Neuronal stem cell (in vitro differentiated cells): ENCODE measurements at places on chromosomes 7 and 10.

- DNase-seq = no peak
These were observed 28.7 kb downstream of the IKZF1 start for GRCh38 chr7:50333221-50333651.

GRCh38 chr7:88628363-88629085 lies 131.0 kb upstream of the ZNF804B start:
- DNase-seq = no peak

DNA sequence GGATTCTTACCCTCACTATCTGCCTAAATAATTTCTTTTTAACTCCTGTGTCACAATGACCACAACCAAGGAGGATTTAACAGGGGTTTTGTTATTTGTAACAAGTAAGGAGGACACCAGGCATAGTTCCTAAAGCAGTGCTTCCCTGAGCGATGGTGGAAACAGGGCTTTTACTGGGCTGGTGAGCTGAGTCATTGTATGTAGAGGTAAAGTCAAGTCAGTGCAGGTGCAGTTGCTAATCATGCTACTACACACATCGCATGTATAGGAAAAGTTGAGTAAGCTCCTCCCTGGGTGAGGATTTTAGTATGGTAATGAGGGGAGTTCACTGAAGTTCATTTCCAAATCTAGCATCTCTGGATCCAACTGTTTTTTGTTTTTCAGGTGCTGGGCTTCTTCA lies 22.9 kb upstream of the ABCA13 start:
- no peak for DNase-seq

DNA sequence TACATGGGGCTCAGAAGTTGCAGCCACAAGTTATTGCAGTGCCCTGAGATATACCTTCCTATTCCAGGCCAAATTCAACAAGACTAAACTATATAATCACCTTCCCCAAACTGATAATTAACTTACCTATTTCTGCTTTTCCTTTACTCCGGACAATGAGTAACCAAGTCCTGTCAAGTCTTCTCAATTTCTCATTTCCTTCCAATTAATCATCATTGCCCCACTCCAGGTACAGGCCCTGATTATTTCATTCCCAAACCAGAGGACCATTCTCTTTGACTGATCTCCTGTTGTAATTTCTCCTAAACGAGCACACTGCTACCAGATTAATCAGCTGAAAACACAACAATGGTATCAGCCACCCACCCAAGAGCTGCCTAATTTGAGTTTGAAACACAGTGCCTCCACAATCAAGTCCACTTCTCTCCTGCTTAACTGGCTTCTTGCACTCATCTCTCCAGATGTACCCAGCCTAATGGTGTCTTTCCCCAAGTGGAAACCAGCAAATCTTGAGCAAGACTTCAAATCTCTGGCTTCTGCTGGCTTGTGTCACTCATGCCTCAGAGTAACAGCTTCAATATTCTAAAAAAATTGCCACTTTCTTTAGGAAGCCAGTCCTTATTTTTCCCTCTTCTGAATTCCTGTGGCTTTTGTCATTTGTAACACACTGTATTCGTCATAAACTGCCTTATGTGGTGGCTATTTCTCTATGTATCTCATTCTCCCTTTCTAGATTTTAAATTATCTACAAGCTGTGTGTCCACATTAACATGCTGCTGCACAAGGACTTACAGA lies 89.1 kb downstream of the CDK6 start:
- DNase-seq = no peak

DNA sequence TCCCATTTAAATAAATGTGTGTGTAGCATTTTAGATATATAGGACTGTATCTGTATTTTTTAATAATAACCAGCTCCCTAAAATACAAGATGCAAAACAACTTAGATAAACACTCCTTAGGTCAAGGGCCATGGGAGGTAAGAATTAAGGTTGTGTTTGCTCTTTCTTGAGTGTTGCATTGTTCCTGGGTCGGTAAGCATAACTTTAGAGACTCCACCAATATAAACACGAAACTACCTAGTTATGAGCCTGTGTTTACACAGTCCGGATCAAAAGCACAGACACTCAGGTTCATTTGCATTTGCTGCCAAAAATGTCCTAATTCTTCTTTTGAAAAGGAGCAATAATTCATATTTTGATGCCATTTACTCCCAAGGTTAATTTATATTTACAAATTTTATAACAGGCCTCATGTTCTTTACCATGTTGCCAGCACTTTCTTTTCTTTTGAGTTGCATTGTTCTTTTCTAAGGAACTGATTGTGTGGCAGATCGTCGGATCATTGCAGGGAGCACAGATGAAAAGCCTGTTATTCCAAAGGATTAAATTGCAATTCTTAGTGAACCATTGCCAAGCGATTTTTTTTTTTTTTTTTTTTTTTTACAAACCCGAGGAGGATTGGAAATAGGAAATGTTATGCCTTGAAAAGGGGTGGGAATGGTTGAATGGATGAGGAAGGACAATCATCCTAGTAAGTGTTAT lies 45.8 kb upstream of the GLCCI1 start:
- no peak for DNase-seq

- no peak for DNase-seq
These were observed 26.9 kb upstream of the BPGM start for GRCh38 chr7:134619627-134620331.

DNA sequence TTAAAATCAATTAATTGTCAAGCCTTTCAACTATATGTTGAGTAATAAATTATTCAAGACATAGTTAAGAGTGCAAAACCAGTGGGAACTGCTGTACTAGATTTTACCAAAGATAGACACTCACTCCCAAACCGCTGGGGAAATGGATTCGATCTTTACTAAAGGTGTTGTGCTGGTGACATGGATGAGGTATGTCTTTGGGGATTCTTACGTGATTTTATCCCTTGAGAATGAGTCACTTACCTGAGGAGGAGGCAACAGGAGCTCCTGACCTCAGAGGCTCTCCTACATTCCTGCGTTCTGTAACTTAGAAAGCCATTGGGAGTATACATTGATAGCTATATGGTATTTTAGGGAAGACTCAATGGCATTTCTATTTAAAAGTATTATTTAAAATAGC lies 165.5 kb downstream of the PKD1L1 start:
- no peak for DNase-seq

- DNase-seq = no peak
These were observed 3.3 kb upstream of the ZNF746 start for GRCh38 chr7:149500910-149501309.

DNA sequence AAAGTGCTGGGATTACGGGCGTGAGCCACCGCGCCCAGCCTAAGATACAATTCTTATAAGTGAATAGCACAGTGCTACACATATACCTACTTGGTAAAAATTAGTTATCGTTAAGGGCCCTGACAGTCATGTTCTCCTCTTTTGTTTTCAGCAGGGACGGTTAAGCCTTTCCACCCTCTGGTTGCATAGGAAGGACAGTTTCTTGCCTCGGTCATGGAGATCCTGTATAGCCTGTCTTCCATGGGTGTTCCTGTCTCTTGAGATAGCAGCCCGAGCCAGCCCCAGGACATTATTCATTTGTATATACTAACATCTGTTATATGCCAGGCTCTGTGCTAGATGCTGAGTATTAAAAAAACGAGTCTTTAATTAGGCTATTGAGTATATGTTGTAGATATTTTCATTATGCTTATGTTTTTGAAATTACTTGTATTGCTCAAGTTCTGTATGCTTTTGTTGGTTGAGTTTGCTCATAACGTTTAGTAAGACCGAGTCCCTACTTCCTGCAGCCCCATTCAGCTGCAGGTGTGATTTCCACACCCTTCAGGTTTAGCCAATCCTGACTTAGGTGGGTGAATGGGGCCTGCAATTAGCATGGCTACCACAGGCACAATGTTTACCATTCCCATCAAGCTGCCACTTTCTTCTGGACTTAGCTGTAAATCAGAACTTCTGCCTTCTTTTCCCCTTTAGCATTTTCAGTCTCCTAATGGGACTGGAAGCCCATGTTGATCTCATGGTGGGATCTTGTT lies 24.8 kb downstream of the CCSER2 start:
- DNase-seq = no peak

GRCh38 chr10:4006858-4007257 lies 221.8 kb upstream of the KLF6 start:
- no peak for DNase-seq

DNA sequence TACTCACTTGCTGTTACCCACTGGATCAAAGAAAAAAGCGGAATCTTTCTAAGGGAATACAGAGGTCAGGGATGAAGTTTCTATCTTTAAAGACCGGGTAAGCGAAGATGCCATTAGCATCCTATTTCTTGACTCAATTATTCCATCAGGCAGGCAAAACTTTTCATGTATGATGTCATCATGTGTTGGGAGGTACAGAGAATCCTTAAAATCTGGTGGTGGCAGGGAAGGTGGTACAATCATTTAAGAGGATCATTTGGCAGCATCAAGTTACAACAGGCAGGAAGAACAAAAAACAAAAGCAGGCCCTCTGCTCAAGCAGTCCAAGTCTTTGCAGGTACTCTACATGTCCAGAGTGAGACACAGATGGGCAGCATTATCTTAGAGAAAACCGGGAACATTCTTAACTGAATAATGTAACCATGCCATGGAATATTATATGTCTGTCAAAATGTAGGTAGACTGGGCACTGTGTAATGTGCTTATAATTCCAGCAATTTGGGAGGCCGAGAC lies 3.8 kb downstream of the URGCP start:
- no peak for DNase-seq

DNA sequence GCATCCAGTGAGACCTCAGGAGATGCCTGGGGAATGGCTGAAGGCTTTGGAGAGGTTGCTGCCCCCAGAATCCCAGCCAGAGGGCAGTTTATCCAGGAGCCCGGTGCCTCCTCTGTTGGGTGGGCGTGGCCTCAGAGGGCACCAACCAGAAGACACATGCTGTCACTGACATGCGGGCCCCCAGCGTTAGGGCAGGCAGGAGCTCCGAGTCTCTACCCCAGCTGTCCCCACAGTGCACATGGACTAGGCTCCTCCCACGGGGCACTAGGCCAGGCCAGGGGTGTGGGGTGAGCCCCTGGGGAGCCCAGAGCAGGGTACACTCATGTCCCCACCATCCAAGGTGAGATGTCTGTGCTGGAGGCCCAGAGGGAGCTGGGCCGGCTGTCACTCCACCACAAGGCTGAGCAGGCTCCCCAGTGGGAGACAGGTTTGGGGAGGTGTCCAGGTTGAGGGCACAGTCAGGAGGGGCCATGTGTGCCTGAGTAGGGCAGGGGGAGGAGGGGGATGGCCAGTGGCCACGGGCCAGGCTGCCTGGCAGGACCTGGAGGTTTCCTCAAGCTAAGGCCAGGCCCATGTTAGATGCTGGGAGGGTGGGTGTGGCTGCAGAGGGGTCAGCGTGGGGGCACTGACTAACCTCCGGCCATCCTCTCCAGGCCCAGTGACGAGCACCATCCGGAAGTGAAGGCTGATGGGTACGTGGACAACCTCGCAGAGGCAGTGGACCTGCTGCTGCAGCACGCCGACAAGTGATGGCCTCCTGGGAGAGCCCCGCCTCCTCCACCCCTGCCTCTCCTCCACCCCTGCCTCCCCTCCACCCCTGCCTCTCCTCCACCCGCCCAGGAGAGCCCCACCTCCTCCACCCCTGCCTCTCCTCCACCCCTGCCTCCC lies 131.3 kb downstream of the FAM53B start:
- DNase-seq = no peak

DNA sequence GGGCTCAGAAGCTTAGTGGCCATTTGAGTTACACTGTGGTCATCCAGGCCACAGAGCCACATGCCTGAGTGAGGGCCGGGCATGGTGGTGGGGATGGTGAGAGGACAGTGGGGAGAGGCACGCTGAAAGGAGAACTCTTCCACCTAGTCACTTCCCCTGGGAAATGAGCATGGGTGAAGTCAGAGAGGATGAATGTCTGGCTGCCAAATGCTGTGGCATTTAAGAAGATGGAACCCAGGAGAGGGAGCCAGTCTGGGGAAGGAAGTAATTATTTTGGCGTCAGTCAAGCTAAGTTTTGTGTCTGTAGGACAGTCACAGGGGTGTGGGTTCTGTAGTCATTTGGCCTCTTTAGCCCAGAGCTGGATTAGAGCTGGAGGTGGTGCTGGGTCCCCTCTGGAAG lies 86.0 kb upstream of the PODXL start:
- no peak for DNase-seq

- DNase-seq = no peak
These were observed 111.9 kb upstream of the FAM20C start for GRCh38 chr7:80259-81067.

GRCh38 chr10:104641937-104642657 lies 1.0 kb downstream of the SORCS3 start:
- peak; percentile 17 for DNase-seq

GRCh38 chr10:44967616-44968015 lies 8.0 kb downstream of the RASSF4 start:
- DNase-seq = no peak

GRCh38 chr10:34766266-34766600 lies 48.9 kb downstream of the PARD3 start:
- no peak for DNase-seq

- no peak for DNase-seq
These were observed 560.8 kb upstream of the FZD8 start for GRCh38 chr10:36202881-36203280.

- DNase-seq = no peak
These were observed 16.6 kb downstream of the BUD23 start for GRCh38 chr7:73700069-73700423.

GRCh38 chr7:48098846-48099245 lies 9.8 kb downstream of the UPP1 start:
- DNase-seq = no peak
